Anterior cingulate cortex (tissue), 58 donors: ENCODE measurements at places on chromosomes 7 and 10.

- no peak for DNase-seq
Measured at GRCh38 chr10:31932838-31933237, 4.2 kb upstream of the ARHGAP12 start.

GRCh38 chr7:27109466-27110185, 7.1 kb upstream of the HOXA2 start:
- DNase-seq: no peak

DNA sequence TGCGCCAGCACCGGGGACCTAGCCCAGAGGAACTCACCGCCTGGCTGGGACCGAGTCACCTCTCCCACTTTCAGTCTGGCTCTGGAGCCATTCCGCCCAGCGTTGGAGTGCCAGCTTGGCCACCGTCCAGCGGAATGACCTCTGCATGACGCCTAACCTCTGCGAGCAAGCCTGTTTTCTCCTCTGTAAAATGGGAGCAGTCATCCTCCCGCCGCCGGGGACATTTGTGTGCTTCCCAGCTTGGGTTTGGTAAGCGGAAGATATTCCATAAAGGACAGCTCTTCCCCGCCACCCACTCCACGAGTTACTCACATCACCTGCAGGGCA, 1.3 kb upstream of the ZCCHC24 start:
- peak; percentile 62 for DNase-seq

- DNase-seq: peak; percentile 87
Measured at GRCh38 chr7:117019786-117020590, 66.7 kb downstream of the ST7 start.

DNA sequence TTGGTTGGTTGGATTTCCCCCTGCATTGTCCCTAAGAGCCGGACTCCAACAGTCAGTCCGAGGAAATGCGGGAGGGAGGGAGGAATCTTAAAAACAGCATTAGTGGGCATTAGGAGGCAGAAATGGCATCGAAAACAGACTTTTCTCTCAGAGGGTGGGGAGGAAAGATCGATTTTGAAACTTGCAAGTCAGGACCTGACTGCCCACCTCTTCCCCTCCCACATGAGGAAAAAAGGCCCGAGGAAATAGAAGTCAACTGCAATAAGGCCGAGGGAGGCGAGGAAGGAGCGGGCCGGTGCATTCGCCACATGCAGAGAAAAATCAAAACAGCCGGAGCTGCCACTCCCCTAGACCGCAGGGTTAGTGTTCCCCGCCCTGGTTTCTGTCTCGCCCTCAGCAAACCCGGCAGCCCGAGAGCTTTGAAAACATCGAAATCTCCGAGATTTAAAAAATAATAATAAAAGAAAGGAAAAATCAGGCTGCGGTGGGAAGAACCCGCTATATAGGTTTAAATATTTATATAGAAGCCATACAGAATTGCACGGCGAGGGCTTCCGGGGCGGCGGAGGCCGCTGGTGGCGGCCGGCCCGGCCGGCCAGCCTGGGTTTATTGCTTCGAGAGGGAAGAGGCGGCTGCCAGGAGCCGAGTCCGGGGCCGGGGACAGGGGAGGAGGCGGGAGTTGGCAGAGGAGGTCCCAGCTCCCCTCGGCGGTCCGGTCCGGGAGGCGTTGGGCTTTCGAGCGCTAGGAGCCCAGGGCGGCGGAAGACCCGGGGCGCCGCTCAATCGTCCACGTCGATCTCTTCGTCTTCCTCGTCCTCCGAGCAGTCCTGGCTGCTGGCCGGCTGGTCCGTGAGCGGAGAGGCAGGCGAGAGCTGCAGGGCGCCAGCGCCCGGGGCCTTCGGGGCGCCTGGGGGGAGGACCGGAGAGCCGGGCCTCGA, 2.5 kb downstream of the LBX1 start:
- no peak for DNase-seq

DNA sequence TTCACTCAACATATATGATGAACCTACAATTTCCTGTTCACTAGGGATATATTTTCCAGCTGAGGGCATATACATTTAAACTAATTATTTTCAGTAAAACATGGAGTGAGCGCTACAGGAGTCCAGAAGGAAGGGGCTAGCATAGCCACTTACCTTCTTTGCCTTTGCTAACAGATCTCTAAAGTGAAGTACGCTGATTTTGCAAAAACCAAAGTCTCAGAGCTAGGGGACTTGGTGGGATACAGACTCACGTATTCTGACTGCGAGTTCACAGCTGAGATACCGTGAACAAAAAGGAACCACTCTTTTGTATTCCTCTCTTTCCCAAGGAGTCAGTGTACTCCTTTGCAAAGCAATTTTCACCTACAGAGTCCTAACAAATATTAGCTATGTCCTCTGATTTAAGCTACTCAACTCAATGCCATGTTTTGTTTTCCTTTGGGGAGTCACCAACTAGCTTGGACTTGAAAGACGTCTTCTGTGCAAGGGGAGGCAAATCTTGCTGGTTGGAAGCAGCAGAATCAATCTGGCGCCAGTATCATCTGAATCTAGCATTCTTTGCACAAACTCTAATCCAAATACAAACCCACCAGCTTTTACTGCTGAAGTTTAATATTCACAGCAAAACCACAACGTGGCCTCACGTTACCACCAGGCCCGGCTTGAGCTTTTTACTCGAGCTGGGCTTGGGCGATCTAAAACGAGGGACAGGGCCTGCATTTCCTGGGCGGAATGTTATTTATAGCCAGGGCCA, 657 bp downstream of the CDNF start:
- no peak for DNase-seq

DNA sequence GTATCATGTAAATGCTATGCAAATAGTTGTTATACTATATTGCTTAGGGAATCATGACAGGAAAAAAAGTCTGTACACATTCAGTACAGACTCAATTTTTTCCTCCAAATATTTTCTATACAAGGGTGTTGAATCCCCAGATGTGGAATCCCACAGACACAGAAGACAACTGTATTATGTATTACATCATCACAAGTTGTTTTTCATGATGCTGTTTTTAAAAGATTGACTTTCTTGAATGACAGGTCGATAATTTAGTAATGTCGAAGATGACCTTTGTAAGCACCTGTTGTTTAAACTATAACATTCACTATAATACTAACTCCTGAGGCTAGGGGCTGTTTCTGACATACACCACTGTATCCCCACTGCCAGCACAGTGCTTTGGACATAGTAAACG, 143.5 kb downstream of the MLLT10 start:
- DNase-seq: no peak

DNA sequence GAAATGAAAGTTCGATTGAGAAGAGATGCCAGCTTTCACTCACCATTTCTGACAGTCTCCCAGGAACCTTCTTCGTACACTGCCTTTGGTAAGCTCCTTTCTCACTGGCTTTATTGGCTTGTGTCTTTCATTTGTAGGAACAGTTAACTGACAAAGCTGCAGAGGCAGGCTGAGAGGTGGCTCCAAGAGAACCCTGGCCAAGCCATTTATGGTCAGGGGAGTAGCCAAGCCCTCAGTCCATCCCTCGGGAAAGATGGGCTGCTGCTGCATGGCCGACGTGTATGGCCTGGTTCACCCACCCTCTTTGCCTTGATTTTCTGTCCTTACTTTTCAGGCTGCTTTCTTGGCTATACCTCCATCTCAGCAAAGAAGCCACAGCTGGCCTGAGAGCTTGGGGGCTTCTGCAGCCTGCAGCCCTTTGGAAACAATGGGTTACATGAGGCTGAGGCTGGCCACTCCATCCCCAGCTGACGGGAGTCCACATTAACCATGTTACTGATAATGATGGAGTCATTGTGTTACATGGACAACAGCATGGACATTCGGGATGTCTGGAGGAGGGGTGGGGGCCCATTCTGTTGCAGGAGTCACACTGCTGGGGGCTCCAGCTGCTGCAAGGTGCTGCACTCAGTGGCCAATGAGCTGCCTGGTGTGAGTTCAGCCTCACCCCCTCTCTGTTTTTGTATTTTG, at the start of gene OPALIN:
OPALIN (minus strand) TSS at position 152 of the 690 bp plus-strand sequence; CDS start at position 46, 106 bp downstream.
- DNase-seq: no peak

GRCh38 chr7:148185041-148185440, 405.5 kb upstream of the C7orf33 start:
- no peak for DNase-seq

DNA sequence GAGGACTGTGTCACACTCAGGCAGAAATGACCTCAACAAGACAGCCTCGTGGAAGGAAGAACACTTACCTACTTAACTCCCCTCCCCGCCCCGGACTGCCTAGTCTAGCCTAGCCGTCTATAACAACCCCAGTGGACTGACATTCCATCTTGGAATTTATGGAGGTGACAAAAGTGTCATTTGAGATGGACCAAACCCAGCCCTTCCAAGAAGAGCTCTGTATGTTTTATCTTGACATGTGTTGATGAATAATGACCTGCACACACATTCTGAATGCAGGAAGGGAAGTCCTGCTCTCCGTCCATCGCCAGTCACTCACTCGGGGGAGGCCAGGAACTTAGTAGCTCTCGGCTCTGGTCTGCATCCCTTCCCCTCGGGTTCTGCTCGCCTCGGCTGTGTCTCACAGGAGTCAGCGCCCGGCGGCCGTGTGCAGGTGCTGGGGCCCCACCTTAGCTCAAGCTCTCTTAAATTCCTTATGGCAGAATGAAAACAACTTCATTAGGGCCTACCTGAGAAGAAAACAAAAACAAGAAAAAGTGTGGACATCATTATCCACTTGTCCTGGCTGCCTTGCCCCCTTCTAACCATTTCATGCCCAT, 140.9 kb upstream of the NPS start:
- no peak for DNase-seq
